Left lobe of liver (tissue), 2 donors: ENCODE measurements at places on chromosomes 6 and 20.

DNA sequence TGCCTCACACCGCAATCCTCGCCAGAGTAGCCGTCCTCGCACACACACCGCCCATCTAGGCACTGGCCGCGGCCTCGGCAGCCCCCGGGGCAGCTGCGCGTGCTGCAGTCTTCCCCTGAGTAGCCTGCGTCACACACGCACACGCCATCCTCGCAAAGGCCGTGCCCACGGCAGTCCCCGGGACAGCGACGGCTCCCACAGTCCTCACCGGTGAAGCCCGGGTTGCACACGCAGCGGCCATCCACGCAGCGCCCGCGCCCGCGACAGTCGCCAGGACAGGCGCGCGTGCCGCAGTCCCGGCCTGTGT, 13.1 kb downstream of the TNXB start:
- DNase-seq, result no peak

- DNase-seq, result no peak
Measured at GRCh38 chr6:127185437-127185995, 67.0 kb downstream of the RSPO3 start.

DNA sequence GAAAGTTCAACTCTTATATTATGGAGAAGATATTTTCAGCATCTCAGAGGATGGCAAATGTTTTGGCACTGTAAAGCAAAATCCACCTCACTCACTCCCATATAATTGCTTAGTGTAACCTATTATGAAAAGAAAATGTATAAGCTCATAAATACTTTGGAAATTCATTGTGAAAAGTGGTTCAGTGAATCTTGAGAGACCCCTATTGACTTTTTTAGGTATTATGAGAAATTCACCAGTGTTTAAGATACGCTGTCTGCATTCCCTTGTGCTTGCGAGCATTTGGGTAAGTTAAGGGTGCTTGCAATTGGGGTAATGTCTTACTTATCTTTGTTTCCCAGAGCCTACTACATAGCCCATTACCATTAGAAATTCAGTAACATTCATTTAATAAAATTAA, 66.3 kb upstream of the BMP5 start:
- no peak for DNase-seq

DNA sequence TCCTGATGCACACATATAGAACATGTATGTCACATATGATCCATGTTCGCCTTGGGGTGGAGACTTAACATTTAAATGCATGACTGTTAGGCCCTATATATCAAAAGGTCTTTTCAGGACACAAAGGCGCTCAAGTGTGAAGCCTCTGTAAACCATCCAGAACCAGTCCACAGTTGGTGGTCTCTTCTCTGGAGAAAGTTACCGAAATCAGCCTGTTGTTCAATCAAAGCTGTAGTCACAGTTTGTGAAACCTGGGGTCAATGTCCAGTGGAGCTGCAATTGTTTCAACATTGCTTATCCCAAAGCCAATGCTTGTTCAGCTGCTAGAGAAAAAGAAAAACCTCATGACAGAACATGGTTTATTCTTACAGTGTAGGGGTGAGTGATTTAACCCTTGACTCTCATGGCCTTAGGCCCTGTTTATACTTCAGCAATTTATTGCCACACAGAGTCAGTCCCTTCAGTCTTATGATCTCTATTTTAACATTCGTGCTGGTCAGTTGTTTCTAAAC, 193.6 kb upstream of the CST7 start:
- peak; percentile 67 for DNase-seq

GRCh38 chr6:115602466-115602865, 458.2 kb downstream of the FRK start:
- DNase-seq, result no peak

DNA sequence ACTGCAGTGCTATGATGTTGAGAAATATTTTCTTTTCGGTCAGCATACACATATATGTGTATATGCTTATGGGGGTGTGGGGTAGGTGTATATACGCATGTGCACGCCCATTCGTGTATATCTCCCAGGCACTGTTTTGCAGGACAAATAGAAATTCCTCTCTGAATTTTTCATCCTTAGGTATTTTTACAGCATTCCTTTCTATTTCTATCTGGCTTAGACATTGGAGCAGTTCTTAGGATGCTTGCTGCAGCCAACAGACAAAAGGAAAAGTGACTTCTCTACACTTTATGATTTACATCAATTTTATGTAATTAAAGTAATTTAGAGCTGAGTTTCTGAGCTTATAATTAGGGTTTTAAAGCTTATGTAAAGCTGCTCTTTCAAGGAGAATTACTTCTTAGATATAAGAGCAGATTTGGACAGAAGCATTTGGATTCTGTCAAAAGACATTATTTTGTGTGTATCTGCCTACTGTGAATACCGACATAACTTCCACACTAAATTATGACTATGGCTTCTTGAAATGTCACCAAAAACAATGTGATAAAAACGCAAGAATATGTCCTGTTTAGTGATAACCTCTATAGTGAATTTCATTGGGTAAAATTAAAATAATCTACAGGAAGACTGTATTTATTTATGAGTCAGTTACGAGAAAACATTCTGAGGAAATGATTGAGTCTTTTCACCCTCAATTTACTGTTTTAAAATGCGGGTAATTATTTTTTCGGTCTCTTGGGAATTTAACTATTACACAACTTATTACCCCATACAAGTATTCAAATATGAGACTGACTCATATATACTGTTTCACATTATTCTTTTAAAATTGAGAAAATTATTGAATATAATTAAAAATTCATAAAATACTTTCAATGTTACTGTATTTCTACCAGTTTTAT, 21.3 kb upstream of the CEP43 start:
- DNase-seq, result no peak

GRCh38 chr20:3677733-3678132, 4.1 kb downstream of the ADAM33 start:
- no peak for DNase-seq

DNA sequence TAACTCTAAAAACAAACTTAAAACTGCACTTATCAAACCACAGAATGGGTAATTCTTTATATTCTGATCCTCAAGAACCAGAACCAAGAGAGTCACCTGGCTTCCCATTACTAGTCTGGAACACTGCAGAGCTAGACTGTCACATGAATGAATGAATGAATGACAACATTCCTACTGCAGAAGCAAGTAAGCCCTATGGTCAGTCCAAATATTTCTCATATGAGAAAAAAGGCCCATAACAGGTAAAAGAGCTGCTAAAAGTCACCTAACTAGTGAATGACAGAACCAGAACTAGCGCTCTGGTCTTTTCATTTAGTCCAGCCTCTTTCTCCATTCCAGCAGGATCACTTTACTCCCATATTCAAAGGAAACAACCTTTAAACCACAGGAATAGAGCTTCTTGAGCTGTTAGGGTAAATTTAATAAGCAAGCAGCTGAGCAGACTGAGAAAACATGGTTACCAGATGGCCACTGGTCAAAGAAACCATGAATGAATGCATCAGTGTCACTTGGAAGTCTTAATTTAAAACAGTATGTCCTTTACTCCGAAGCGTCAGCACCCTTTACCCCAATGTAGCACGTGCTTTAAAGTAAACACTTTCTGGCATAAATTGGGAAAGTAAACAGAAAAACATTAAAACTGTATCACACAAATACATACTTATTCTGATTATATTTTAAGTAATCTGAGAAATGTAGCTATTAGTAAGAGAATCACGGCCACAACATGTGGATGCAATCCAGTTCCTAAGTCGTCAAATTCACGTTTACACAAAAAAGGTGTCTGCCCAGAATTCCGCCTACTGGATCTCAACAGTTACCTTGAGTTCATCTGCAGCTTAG, 1.4 kb downstream of the PREP start:
- no peak for DNase-seq

DNA sequence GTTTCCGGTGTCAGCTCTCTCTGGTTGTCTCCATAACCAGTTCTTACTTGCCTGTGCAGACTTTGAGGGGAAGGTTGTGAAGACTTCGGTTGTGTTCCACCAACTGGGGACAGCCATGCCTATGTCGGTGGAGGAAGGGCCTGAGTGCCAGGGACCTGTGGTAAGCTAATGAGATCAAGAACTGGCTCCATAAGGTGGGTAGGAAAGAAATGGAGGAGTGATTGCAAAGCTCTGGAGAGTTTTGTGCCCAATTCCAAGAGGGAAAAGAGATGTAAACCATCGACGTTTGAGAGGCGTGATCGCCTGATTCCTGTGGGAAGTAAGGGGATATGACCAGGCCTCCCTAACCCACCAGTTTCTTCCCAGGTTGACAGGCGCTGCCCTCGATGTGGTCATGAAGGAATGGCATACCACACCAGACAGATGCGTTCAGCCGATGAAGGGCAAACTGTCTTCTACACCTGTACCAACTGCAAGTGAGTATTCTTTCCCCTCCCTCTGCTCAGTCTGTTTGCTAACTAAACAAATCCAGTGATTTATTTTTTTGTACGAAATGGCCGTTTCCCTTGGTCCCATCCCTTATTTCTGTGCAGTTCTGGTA, 893 bp downstream of the POLR1H start:
- DNase-seq, result no peak

DNA sequence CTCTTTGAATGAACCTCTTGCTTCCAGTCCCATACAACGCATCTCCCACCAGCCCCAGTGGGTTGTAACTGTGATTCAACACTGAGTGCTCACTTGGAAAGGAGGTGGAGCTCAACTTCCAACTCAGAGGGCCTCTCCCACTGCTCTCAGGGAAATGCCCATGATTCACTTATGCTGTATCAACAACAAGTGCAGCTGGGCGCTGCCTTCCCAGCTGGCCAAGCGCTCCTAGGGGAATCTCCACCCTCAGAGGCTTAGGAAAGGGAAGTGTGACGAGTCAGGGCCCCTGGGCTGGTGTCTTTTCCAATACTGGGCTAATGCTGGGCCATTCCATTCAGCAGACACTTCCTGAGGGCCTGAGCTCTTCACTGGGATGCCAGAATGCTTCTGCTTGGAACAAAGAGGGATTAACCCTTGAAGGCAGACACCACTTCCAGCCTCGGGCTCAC, 8.1 kb upstream of the OCSTAMP start:
- no peak for DNase-seq

GRCh38 chr6:63493557-63493956, 78.7 kb upstream of the LOC128125822 start:
- DNase-seq, result no peak

- DNase-seq, result no peak
Measured at GRCh38 chr6:38012573-38012972, 193.0 kb downstream of the ZFAND3 start.

- no peak for DNase-seq
Measured at GRCh38 chr6:144311361-144311760, 26.2 kb downstream of the UTRN start.

DNA sequence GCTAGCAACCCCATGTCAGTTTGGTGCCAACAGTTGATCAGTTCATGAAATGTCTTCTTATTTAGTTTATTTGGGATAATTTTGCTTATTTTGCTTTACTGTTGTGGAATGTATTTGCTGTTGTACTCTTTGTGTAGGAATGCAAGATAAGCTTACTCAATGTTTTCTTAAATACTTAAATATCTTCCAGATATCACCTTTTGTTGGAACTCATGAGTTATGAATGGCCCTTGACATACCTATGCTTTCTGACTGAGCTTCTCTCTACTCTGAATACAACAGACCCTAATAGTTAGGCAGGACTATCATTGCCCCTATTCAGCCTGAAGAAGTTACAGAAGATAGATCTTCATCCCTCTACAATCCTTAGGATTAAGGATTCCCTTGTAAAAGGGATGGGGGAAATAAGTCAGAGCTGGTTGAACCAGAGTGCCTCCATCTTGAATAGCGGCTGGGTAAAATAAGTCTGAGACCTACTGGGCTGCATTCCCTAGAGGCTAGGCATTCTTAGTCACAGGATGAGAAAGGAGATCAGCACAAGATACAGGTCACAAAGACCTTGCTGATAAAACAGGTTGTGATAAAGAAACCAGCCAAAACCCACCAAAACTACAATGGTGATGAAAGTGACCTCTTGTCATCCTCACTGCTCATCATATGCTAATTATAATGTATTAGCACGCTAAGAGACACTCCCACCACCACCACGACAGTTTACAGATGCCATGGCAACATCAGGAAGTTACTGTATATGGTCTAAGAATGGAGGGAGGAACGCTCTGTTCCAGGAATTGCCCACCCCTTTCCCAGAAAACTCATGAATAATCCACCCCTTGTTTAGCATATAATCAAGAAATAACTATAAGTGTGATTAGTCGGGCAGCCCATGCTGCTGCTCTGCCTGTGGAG, 196.9 kb downstream of the AKAP7 start:
- DNase-seq, result no peak

DNA sequence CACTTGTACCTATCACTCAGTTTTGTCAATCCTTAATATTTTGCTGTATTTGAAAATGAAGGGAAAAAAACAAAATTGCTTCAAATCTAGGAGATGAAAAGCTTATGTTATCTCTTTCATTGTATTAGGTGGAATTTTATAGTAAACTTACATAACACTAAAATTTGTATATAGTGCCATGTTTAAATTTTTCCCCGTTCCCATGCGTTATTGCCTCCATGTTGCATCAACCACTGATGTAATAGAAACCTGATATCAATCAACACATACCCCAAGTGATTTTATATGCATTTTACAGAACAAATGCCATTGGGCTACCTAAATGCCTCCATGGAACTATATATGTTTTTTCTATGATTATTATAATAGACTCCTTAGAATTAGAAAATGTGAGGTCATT, 14.8 kb upstream of the TREM2 start:
- DNase-seq, result no peak

DNA sequence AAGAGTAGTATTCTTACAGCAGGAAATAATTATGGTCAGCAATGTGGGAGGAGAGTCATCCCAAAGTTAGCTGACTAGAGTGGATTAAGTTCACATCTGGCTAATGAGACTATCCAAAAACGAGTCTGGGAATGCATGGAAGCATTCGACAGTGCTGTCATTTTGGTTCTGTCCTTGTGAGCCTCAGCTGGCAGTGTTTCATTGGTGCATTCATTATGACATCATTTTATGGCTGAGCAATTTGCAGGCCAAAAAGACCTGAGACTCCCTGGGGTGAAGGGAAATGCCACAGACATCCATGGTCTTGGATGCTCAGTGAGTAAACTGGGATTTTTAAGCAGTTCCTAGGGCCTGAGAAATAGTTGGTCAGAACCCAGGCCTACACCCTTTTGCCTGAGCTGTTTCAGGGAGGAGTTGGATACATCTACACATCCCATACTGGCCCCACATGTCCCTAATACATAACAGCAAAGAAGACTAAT, 196.4 kb upstream of the CCN2 start:
- DNase-seq, result no peak

DNA sequence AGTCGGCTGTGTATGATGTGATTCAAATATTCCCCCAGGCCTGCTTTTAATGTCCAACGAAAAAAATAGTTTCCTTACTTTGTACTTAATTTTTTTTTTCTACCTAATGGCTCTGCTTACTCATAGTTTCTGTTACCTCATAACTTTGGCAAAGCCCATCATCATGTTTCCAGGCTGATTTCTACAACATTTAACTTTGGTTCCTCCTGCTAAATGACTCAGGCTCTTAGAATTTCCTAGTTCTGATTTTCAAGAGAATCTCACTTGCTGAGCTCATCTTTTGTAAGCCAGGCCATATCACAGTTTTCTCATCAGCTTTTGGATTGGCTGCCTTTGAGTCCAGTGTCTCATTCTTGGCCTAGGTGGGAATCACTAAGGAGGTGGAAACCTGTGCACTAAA, 323.1 kb downstream of the HDGFL1 start:
- no peak for DNase-seq

- DNase-seq, result no peak
Measured at GRCh38 chr20:22984606-22985005, 50.5 kb upstream of the SSTR4 start.
